ENCODE measurements at places on chromosomes 13 and 19.

DNA sequence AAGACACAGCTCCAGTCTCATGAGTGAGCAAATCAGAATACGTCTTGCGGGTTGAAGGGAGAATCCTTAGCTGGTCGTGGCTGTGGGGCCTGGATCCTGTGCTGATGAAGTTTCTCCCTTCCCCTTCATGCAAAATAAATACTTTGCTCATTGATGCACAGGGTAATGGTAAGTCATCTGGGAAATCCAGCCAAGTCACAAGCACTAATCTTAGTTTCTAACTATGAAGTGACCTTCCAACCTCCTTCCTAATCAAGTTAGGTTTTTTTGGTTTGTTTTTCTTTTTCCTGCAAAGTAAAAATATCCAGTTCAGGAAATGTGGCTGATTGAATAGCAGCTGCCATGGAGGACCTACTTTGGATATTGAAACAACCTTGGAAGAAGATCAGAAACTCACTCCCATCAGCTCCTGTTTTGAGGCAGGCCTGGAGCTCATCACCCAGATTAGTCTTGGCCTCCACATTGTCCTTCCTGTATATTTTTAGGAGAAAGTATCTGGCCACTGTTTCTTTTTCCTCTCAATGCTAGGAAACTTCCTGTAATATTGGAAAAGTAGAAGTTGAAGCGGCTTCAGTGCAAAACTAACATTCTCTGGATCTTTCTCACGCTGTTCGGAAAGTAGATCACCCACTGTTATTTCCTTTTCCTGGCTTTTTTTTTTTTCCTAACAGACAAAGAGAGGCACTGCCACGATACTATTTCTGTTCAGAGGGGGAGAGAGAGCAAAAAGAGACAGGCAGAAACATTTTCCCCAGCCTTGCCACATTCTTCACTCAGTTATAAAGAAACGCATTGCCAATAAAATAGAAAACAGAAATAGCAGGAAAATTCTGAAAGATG lies 12.3 kb upstream of the ARL11 start:
- DNase-seq = no peak

GRCh38 chr13:113049521-113049941 lies 56.1 kb upstream of the F7 start:
- DNase-seq = no peak

- no peak for DNase-seq
These were observed 51.7 kb downstream of the ZNF91 start for GRCh38 chr19:23343434-23344010.

DNA sequence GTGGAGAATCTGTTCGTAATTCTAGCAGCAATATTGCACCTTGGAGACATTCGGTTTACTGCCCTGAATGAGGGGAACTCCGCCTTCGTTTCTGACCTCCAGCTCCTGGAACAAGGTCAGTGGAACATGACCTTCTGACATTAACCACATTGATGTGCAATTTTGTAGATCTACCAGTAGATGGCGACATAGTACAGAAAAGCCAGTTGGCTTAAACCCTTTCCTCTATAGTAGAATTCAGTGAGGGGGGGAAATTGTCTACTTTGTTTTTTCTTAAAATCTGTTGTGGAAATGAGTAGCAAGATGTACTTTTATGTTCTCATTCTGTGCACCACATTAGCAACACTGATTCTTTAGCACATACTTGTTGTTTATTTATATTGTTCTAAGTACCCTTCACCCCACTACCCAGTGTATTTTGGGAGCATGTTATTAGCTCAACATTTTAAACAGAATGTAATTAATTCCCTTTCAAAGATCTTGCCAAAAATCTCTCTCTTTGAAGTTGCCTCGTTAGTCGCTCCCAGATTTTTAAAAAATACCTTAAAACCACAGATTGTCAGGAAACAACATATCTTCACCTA lies 332.2 kb downstream of the MYO16 start:
- no peak for DNase-seq

- no peak for DNase-seq
These were observed 19.0 kb downstream of the OLFM2 start for GRCh38 chr19:9917321-9917720.

GRCh38 chr19:9875796-9876195 lies 40.7 kb downstream of the PIN1 start:
- no peak for DNase-seq

GRCh38 chr13:30321256-30321655 lies 13.9 kb upstream of the KATNAL1 start:
- DNase-seq = no peak

DNA sequence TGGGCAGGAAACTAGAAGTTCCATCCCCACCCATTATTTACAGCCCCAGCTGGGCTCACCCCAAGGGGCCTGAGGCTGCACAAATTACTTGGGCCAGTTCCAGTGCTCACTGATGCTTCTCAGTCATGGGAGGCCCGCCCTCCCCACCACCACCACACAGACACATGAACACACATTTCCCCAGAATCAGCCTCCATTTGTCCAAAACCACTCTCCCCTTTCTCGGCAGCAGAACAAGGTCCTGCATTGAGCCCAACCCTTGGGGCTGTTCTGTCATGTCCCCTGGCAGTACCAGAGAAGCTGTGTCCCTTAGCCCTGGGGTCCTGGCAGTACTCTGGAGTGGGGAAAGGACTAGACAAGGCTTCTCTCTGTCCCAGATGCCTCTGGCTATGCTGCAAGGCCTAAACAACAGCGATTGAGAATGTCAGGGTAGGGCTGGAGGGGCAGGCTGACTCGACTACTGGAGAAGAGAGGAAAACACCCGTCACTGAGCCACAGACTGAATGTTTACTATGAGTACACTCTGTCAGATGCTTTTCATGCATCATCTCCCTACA lies 21.8 kb downstream of the SAMD4B start:
- DNase-seq = no peak

GRCh38 chr19:42239544-42240220 lies 2.7 kb downstream of the GSK3A start:
- no peak for DNase-seq

GRCh38 chr19:29410601-29411000 lies 115.2 kb upstream of the VSTM2B start:
- no peak for DNase-seq

- no peak for DNase-seq
These were observed 234.8 kb downstream of the DACH1 start for GRCh38 chr13:71632206-71632605.

- no peak for DNase-seq
These were observed 46.4 kb downstream of the THSD1 start for GRCh38 chr13:52359534-52359933.

GRCh38 chr13:35818633-35819067 lies 312.5 kb downstream of the DCLK1 start:
- DNase-seq = no peak

DNA sequence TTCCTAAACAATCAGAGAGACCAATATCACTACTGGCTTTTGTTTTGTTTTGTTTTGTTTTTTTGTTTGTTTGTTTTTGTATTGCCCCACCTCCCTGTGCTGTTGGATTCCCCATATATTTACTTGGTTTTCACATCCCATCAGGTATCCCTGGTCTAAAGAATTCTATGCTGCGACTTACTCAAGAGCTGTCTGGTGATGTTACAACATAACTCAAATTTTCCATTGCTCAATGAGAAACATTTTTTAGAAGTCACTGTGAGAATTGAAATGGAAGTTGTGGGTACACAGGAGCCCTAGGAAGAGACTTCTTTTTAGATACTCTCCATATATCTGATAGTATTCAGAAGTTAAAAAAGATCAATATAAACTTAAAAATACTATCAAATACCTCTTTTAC lies 181.4 kb downstream of the KLF5 start:
- DNase-seq = no peak

DNA sequence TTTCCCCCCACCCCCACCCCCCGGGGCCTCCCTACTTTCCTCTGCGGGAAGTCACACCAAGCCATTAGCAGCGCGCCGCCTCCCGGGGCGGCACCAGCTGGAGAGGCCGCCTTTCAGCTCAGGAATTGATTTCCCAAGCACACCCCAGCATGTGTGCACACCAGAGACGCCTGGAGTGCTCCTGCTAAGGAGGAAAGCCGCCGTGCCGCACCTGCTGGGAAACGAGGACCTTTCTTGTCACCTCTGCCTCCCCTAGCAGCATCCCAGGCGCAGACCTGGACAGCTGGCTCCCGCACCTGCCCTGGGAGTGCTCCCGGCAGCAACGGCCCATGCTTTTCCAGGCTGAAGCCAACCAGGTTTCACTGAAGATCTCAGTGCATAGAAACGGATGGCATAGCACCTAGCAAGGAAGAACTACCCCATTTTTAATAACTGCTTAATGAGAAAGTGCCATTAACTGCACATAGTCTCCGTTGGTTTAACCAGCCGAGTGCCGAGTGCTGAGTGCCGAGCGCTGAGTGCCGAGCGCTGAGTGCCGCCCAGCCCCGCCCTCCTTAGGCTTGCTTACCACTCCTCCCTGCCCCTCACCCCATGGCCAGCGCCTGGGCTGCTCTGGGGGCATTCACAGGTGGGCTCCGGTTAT lies 165.0 kb downstream of the USP12 start:
- no peak for DNase-seq

DNA sequence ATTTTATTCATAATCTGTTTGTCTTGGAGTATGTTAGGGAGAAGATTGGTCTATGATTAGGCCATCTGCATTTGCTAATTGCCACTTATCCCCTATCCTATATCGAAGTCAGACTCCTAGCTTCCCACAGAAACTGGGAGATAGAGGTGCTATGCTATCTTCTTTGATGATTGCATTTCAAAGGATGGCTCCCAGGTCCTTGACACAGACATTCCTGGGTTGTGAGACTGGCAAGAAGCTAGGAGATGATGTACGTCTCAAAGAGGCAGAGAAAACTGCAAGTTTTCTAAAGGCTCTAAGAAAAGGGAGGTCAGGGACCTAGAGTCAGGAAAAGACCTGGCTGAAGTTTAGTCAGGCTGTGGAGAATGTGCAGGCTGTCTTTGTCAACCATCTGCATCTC lies 1251.9 kb downstream of the PCDH17 start:
- DNase-seq = no peak

- no peak for DNase-seq
These were observed 429.6 kb downstream of the RFC3 start for GRCh38 chr13:34247596-34247995.

DNA sequence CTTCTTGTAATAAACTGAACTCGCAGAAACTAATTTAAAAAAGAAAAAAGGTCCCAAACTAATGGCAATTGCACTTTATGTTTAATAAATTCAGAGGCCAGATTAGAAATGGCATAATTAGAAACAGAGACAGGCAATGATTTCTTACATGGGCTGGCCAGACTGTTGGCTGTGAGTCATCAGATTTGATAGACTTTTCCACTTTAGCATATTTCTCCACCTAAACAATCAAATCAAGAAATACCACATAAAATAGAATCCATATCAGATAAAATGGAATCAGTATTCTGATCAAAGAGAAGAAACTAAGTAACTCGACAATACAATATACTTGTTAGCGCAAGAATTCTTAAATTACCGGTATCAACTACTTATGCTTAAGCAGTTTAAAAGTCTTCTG lies 29.0 kb downstream of the EXOSC8 start:
- DNase-seq = no peak

DNA sequence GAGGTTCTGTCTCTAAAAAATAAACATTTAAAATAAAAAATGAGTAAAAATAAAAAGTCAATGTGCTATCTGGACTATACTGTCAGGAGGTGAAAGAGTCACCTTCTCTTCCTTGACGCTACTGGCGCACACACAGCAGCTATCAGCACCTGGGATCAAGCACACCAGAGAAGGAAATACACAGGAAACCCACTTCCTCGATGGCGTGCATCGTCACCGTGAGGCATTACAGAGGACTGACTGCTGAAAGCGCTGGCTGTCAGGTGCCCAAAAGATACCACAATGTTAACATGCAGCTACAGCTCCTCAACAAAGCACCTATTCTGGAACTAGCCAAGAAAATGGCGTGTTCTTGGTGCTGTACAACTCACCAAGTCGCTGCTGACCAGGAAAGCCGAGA lies 6.1 kb downstream of the SLC35E1 start:
- peak; percentile 85 for DNase-seq

- DNase-seq = no peak
These were observed 41.8 kb downstream of the IRS2 start for GRCh38 chr13:109744512-109745051.

- DNase-seq = no peak
These were observed 60.9 kb upstream of the RANBP3 start for GRCh38 chr19:6038634-6039405.

DNA sequence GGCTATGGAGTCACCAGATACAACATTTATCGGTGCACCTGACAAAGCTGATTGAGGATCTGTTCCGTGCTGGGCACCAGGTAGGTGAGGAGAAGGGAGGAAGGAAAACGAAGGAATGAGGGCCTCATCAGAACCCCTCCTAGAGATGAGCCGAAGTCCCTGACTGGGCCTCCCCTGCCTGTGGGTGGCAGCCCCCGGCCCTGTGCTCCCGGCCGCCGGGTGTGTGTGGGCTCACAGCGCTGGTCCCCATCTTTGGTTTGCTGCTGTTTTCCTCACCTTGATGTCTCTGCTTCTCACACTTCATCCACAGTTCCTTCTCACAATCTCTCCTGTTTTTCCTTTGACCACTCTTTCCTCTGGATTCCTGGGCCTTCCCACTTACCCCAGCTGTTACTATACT lies 32.8 kb downstream of the TMED1 start:
- no peak for DNase-seq

DNA sequence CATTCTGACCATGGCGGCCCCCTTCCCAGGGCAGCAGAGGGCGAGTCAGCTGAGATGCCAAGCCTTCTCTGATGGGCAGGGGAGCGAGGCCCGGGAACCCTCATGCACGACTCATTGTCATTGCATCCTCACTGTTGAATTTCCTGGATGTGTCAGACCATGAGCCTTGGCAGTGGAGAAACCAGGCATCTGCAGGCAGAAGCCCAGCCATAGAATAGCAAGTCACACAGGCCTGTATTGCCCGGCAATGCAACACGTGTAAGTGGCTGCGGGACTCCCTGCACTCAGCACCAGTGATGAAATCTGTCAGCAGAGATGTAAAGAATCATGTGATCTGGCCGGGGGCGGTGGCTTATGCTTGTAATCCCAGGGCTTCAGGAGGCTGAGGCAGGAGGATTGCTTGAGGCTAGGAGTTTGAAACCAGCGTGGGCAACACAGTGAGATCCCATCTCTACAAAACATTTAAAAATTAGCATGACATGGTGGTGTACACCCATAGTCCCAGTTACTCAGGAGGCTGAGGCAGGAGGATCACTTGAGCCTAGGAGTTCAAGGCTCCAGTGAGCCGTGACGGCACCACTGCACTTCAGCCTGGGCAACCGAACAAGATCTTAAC lies 199.7 kb downstream of the KATNAL1 start:
- DNase-seq = no peak

GRCh38 chr13:73966331-73966730 lies 167.9 kb downstream of the KLF12 start:
- no peak for DNase-seq

GRCh38 chr19:12652219-12652618 lies 14.3 kb downstream of the MAN2B1 start:
- no peak for DNase-seq

DNA sequence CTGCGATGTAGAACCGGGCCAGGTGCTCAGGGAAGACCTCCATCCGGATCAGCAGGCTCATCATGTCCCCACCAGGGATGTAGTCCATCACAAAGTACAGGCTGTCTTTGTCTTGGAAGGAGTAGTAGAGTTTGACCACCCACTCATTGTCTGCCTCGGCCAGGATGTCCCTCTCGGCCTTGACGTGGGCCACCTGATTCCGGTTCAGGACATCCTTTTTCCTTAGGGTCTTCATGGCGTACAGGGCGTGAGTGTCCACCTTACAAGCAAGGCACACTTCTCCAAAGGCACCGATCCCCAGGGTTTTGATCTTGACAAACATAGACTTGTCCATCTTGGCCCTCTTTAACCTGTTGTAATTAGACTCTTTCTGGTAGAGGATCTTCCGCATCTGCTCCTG lies 78.0 kb downstream of the LATS2 start:
- no peak for DNase-seq

- no peak for DNase-seq
These were observed 2.7 kb downstream of the ACTL9 start for GRCh38 chr19:8695911-8696310.

GRCh38 chr19:27794494-27795042 lies 1418.4 kb downstream of the UQCRFS1 start:
- DNase-seq = no peak

Measured in activated T-helper 2 cell treated with anti-CD3 and anti-CD28 coated beads, Interferon-gamma antibody, Interleukin-2, Interleukin-4, amounts not matched to agents 10 μg/mL and 5 μg/mL and 100 μg/mL, durations not matched to agents 14 hours and 24 hours and 36 hours (primary cell).